ENCODE measurements at places on chromosomes 16 and 17.

- peak; percentile 85 for DNase-seq
Observed at GRCh38 chr17:28371245-28372202, at the start of gene SARM1. SARM1 (plus strand) TSS chr17:28371694; CDS start chr17:28372033, 339 bp downstream.

- DNase-seq: no peak
Observed at GRCh38 chr16:397135-397661, at the start of gene NME4. NME4 (plus strand) TSS chr16:397199; CDS start chr16:397223, 24 bp downstream.

DNA sequence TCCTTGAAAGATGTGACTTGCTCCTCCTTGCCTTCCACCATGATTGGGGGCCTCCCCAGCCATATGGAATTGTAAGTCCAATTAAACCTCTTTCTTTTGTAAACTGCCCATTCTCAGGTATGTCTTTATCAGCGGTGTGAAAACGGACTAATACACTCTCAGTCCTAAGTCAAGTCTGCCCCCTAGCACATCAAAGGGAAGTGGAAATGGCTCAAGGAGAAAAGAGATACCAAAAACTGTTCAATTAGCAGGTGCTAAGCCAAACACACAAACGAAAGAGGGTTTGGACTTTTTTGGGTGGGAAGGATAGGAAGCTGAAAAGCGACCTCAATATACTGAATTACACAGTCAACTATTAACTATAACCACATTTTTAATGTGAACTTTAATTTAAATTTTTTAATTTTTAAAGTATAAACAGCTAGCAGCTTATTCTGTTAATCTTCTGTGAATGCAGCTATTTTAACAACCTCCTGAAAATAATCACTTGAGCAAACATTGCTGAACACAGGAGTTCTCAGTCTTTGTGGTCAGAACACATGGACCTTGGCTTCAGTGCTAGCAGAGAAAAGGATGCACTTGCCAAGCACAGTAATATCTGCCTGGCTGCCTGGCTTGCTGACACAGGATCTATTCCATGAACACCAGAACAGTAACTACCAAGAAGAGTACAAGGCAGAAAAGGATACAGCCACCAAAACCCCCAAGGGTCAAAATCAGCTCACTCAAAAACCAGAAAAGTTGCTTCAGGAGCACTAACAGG lies 10.9 kb downstream of the ZNF18 start:
- no peak for DNase-seq

GRCh38 chr17:60534010-60534555 lies 8.0 kb upstream of the APPBP2 start:
- DNase-seq: no peak

DNA sequence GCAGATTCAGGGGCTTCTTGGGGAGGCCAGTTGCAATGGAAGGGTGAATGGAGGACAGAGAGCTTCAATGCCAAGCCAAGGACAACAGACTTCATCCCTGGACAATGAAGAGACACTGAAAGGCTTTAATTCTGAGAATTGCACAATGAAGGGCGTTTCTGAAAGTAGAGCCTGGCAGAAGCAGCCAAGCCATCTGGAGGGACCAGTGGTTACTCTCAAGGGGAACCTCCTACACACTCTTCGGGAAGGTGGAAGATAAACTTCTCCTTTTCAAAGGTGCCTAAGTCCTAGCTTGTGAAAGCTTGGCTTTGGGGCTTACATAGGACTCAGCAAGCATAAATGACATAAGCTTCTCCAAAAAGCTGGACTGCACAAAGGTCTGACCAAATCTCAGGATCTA lies 6.2 kb upstream of the CES1 start:
- DNase-seq: no peak

GRCh38 chr16:56547120-56547948 lies 17.5 kb upstream of the MT4 start:
- DNase-seq: no peak

- no peak for DNase-seq
Observed at GRCh38 chr16:17348826-17349225, 121.9 kb downstream of the XYLT1 start.
